Renal pelvis (tissue), 12 donors: ENCODE measurements at places on chromosomes 1 and 21.

DNA sequence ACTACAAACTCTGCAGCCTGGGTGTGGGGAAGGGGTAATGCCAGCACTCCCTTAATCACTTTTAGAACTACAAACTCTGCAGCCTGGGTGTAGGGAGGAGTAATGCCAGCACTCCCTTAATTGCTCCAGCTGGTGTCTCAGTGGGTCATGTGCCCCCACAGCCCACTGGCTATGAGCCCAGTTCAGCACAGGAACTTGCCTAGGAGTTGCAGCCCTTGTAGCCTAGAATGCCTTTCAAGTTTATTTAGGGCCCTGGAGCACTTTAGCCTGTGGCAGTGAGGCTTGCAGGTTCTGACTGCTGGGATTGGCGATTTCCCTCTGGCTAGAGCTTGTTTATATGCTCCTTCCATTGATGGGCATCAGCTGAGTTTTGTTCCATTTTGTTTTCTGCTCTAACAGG is 17.1 kb downstream of the VN1R5 start:
- no peak for DNase-seq

GRCh38 chr21:26845066-26845758 is at the start of gene ADAMTS1:
ADAMTS1 (minus strand) TSS chr21:26845409; CDS start chr21:26844954, 455 bp downstream.
- DNase-seq: peak; percentile 91

- no peak for DNase-seq
Measured at GRCh38 chr1:54248966-54249365, 49.0 kb downstream of the MRPL37 start.

GRCh38 chr1:179175011-179175841 is 54.3 kb downstream of the ABL2 start:
- no peak for DNase-seq

DNA sequence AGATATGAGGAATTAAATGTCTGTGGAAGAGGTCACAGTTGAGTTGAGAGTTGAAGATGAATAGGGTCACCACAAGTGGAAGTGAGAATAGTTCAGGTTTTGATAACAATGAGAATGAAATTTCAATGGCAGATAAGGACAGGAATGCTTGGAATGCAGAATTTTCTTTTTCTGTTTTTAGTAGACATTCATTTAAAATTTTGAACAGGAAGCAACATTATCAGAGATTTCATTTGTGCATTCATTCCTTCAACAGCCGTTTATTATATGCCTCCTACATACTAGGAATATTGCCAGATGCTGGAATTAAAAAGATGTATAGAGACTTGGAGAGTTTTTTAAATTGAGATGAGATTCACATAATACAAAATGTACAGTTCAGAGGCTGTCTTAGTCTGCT is 126.8 kb downstream of the ITSN1 start:
- no peak for DNase-seq

DNA sequence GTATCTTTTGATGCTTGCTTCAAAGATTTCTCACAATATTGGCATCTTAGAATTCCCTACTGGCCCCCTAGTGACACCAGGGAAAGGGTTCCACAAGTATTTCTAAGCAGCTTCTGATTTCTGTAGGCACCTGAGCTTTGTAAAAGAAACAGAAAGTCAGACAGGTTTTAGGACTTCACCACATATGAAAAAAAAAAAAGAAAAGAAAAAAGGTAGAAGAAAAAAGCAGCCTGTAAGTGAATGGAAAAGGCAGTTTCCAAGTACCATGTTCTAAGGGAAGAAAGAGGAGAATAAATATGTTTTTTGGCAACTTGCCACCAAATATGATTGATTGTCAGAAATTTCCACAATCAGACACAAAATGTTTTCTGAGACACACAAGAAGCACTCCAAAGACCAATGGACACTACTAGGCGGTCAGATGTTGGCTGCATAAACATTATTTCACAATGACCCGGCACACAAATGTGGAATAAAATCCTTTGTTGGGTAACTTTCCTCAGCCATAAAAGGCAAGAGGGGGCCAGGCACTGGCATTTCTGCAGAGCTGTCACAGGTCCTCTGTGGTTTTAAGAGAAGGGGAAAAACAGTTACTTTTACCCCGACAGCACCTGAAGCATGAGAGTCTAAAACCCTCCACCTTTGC is 12.7 kb upstream of the CPLANE2 start:
- DNase-seq: no peak

- DNase-seq: no peak
Measured at GRCh38 chr1:84758968-84759491, 68.8 kb upstream of the SSX2IP start.

DNA sequence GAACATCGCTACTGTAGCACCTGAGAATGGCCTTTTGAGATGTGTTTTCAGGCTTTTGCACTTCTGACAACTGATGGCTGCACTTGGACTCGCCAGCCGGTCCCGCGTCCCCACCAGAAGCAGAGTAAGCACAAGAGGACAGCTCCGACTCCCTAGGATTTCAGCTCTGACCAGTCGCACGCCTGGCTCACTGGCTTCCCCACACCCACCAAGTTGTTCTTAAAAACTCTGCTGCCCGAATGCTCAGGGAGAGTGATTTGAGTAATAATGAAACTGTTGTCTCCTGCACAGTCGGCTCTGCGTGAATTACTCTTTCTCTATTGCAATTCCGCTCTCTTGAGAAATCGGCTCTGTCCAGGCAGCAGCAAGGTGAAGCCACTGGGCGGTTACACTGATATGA is 40.2 kb upstream of the NLRP3 start:
- no peak for DNase-seq

DNA sequence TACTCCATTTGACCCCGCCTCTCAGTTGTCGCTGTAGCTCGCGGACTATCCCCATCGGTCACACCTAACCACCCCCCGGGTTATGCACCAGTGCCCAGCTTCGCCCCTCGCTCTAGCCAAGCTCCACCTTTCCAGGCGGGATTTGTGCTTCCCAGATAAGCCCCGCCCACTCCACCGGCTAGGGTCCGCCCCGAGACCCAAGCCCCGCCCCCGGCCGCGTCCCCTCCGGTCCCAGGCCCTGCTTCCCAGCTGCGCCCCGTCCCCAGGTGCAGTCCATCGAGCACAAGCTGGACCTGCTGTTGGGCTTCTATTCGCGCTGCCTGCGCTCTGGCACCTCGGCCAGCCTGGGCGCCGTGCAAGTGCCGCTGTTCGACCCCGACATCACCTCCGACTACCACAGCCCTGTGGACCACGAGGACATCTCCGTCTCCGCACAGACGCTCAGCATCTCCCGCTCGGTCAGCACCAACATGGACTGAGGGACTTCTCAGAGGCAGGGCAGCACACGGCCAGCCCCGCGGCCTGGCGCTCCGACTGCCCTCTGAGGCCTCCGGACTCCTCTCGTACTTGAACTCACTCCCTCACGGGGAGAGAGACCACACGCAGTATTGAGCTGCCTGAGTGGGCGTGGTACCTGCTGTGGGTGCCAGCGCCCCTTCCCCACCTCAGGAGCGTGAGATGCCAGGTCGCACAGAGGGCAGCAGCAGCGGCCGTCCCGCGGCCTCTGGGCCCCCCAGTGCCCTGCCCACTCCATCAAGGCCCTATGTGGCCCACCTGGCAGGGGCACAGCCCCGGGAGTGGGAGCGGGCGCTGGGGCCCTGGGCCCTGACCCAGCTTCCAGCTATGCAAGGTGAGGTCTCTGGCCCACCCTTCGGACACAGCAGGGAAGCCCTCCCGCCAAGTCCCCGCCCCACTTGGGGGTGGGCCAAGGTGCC is 23.9 kb downstream of the CITED4 start:
- DNase-seq: no peak

- DNase-seq: no peak
Measured at GRCh38 chr1:101170506-101171050, 66.2 kb upstream of the S1PR1 start.

DNA sequence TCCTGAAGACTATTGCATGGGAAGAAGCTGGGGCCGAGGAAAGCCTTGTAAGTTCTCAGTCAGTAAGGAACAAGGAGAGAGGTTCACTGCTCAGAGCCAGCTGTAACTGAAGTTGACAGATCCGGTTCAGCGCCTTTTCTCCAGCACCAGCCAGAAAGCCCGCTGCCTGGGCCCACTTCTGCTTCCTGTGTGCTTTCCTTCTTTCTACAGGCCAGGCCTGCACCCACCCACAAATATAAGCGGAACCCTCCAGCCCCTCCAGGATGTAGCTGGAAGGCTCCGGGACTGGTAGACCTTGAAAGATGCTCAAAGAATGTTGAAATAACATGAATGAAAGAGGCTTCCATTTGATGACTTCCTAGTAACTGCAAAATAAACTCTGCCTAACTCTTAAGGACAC is 38.8 kb downstream of the PARP1 start:
- no peak for DNase-seq

DNA sequence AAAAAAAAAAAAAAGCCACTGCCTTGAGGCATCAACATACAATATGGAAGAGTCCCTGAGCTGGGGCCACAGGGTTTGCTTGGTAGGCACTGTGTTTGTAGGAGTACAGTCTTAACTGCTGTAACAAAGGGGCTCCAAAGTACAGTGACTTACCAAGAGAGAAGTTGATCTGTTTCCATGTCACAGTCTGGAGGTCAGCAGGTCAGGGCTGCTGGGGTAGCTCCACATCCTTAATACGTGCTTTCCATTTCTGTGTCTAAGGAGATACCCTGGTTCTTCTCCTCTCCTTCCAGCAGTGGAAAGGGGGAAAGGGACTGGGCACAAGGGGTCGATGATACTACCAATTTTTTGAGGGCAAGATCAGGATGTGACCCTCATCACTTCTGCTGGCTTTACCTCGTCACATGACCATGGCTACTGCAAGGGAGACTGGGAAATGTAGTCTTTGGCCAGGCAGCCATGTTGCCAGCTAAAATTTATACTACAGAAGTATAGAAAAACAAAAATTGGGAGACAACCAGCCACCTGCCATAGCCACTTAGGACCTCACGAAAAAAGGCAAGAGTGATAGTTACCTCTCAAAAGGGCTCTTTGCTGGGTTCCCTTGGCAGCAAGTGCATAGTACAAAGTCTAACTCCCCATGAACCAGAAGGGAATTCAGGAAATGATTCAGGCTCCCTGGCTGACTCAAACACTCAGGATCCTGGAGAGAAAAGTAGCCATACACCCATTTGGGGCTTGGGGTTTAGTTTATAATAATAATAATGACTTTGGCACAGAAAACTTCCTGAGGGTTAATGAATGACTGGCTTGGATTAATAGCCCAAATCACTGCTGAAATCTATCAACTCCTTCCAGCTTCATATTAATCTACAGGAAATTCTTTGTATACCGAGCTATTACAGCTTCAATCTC is 52.7 kb upstream of the ATP5PO start:
- DNase-seq: peak; percentile 40

GRCh38 chr1:229318056-229318455 is 24.8 kb downstream of the CCSAP start:
- no peak for DNase-seq

DNA sequence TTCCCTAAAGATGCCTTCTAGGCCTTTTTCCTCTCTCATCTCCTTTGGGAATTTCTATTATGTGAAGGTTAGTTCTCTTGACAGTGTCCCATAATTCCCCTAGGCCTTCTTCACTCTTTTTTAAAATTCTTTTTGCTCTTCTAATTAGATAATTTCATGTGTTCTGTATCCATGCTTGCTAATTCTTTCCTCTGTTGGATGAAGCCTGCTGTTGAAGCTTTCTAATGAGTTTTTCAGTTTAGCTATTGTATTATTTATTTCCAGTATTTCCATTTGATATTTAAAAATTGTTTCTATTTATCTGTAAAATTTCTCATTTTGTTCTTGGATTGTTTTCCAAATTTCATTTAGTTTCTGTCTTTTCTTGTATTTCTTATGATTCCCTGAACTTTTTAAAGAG is 28.5 kb upstream of the FAM163A start:
- DNase-seq: no peak

DNA sequence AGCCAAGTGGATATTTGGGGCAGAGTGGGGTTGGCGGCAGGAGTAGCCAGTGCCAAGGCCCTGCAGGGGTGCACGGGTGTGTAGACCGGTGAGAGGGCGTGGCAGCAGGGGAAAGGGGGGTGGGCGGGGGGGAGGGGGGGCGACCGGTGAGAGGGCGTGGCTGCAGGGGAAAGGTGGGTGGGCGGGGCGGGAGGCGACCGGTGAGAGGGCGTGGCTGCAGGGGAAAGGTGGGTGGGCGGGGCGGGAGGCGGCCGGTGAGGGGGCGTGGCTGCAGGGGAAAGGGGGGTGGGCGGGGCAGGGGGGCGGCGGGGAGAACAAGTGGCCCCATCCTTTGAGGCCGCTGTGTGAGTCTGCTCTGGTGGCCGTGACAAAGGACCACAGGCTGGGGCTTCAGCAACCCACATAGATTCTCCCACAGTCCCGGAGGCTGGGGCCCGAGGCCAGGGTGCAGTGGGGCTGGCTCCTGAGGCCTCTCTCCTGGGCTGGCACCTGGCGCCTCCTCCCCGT is 25.8 kb downstream of the RRP1 start:
- no peak for DNase-seq
